NCI-H2029 (cell line): ENCODE measurements at places on chromosomes 3 and 15.

GRCh38 chr15:98966091-98966787 lies 41.4 kb downstream of the PGPEP1L start:
- no peak for DNase-seq

- DNase-seq, result no peak
Observed at GRCh38 chr3:17444865-17445264, 297.6 kb downstream of the TBC1D5 start.

DNA sequence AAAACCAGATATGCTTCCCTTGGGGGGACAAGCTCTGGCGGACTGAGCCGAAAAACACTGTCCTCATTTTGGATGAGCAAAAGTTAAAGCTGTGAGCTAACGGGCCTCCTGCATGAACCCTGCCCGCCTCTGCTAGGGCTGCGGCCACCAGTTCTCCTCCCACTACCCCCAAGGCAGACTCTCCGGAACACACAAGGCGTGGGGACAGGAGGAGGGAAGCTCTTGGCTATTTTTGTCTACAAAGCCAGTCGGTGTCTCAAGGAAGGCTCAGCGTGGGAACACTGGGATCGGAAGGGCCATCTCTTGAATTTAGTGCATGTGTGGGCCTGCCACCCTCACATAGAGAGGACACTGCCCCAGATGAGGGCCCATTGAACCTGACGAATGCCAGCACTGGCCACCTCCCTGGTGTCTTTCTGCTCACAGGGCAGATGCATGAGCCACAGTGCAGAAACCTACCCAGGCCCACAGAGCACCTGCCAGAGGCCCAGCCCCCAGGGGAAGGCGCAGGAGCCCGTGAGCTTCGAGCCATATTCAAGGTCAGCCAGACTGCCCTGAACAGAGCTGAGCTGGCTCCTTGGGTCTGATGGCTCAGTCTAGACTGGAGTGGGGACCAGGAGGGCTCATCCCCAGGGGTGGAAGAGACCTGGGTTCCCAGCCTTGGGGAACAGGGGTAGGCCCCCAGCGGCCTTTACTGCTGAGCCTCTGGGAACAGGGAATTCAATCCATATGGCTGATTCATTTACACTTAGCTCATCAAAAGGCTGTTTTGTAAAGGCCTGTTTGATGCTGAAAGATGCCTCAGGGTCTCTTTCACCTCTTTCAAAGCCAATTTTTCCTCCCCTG lies 38.3 kb downstream of the HCN4 start:
- DNase-seq, result no peak

DNA sequence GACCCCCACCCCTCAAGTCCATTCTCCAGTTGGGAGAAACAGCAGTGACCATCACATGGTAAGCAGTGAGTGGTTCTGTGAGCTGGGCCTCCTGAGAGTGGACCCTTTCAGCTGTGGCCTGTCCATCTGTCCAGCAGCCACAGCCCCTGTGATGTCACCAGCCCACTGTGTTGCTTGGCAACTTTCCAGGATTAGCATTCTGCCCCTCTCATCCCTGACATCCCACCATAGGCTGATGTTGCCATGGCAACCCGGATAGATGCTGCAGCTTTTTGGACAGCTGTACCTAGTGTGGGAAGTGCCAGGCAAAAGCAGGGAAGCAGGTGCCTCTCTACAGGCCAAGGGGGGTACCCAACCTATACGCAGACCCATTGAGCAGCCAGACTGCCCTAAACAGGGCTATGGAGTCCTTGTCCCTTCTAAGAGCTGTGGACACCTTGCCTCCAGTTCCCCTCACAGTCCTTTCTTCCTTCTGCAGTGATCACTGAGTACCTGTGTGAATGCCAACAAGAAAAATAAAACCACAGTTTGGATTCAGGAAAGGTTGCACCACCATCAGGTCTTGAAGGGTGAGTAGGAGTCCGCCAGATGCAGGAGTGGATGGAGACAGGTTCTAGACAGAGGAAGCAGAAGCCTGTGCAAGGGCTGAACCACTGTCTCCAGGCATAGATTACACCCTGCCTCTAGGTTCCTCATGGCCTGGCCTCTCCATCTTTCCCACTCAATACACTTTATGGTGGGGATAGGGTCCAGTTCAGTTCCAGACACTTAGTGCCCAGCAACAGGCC lies at the start of gene DNAH1:
Gene DNAH1 (plus strand): TSS at position 343 of the 788 bp plus-strand sequence. CDS start 6,124 bp downstream, outside the sequence.
- no peak for DNase-seq

DNA sequence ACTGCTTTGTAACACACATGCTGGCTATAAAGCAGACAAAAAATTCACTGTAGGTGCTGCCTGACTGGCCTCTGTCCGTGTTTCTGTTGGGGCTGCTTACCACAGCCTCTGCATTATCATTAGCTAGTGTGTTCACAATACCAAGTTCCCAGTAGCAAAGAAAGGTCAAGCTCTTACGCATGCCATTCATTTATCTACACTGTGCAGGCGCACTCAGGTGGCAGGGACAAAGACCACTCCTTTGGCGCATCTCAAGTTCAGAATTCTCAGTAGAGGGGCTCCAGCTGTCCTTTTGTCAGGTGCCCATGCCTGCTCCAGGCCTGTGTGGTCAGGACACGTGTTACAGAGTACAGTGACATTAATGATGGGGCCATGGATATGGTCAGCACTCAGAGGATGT lies 22.3 kb downstream of the MLH1 start:
- no peak for DNase-seq

GRCh38 chr3:122076491-122077292 lies 21.5 kb downstream of the CD86 start:
- no peak for DNase-seq

DNA sequence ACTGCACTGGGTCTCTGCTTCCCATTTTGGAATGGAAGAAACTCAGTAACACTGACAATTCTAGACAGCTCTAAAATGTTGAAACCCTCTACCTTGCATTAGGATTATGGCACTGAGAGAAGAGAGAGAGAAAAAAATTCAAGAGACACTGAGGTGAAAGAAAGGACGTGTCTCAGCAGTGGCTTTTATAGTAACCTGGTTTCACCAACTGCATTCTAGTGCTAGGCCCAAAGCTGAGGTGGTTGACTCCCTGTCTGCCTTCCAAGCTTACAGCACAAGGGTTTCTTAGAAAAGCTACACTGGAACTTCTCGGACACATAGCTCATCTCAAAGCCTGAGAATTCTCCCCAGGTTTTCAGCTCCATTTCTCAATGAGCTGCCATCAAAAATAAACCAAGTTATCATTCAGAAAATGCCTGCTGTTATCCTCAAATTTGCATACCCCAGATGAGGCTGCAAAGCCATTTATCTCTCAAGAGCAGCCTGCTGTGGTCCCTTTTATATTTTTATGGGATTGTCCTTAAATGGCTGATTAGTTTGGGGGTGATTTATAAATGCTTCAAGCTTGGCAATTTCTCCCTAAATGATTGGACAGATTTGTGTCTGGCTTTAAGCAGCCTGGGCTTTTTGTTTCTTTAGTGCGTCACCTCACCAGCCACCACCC lies 279.9 kb downstream of the EBLN2 start:
- DNase-seq, result no peak

DNA sequence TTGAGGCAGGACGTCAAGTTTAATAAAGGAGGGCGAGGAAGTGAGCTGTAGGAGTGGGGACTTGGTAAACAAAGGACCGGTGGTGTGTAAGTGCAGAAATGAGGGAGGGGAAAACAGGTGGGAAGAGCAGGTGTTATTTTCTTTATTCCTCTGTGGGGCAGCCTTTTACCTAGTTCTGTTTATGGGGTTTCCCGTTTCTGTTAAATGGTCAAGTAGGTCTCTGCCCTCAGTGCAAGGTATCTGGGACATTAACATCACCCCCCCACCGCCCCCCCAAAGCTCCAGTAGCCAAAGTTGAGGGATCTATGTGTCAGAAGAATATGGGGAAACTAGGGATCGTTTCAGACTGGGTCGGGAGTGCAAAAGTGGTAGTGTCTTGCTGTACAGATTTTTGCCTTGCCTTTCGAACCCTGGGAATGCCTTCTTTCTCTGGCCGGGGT lies 893 bp downstream of the MGA start:
- DNase-seq, result peak; percentile 40

- DNase-seq, result no peak
Observed at GRCh38 chr3:8191406-8191805, 310.2 kb upstream of the LMCD1 start.

GRCh38 chr3:30864132-30864531 lies 30.3 kb downstream of the GADL1 start:
- no peak for DNase-seq

GRCh38 chr3:120276767-120277166 lies 8.3 kb downstream of the GPR156 start:
- DNase-seq, result no peak

GRCh38 chr3:178325330-178325729 lies 210.9 kb upstream of the KCNMB2 start:
- DNase-seq, result peak; percentile 5

- DNase-seq, result no peak
Observed at GRCh38 chr3:44436181-44436580, 41.3 kb downstream of the ZNF445 start.

DNA sequence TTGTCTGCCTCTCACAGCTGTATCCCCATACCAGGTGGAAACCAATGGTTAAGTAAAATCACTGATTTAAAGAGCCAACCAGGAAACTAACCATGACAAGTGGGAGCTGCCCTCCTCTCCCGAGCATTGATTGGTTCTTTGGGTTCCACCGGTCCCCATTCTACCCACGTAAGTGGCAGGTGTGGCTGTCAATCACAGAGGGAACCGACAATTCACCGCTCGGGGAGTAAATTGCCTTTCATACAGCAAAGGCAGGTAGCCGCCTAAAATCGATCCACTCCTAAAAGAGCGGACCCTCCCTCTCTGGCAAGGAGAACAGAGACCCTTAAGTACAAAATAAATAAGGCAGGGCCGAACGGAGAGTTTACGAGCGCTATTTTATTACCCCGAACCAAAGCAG lies 1.2 kb downstream of the ERC2 start:
- DNase-seq, result peak; percentile 78

DNA sequence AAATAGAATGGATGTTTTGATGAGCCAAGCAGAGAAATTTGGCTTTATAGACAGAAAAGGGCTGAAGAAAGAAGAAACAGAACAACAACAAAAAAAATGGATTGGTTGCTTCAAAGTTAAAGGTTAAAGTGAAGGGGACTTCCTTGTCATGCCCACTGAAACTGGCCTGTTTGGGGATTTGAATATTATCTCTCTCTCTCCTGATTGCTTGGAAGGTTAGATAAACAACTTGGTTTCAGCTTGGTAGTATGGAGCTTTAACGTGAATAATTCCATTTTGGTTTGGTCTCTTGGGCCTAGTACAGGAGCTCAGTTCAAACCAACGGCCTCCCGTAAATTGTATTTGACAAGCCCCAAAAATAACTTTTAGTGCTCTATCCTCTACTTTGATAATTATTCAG lies 70.8 kb upstream of the MBNL1 start:
- no peak for DNase-seq

- no peak for DNase-seq
Observed at GRCh38 chr15:56291741-56292140, 48.1 kb upstream of the RFX7 start.

DNA sequence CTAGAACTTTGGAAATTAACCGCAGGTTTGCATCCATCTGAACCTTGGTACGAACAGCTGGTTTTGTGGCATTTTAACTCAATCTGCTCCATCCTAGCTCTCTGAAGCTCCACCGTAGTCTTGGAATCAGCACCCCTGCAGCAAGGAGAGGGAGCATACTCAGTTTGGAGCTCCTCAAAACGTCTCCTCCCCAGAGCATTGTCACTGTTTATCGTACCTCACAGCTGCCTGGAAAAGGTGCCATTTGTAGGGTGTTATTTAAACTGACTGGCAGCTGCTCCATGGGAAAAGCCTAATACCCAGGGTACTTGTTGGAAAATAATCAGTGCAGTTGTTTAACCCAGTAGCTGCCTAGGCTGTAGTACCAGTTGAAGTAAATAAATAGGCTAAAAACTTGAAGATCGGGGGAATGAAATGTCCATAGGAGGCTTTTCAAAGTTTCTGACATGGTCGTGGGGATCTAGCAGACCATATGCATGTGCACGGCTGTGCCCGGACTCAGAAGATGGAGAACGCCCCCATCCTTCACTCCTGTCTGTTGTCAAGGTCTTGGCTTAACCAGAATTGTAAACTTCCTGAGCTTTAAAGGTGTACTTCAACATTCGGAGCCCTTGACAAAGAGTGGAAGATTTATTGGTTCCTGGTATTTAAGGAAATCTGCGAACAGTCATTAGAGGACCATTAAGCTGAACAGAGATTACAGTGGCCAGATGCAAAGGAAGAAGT lies 43.9 kb downstream of the GHSR start:
- DNase-seq, result no peak

DNA sequence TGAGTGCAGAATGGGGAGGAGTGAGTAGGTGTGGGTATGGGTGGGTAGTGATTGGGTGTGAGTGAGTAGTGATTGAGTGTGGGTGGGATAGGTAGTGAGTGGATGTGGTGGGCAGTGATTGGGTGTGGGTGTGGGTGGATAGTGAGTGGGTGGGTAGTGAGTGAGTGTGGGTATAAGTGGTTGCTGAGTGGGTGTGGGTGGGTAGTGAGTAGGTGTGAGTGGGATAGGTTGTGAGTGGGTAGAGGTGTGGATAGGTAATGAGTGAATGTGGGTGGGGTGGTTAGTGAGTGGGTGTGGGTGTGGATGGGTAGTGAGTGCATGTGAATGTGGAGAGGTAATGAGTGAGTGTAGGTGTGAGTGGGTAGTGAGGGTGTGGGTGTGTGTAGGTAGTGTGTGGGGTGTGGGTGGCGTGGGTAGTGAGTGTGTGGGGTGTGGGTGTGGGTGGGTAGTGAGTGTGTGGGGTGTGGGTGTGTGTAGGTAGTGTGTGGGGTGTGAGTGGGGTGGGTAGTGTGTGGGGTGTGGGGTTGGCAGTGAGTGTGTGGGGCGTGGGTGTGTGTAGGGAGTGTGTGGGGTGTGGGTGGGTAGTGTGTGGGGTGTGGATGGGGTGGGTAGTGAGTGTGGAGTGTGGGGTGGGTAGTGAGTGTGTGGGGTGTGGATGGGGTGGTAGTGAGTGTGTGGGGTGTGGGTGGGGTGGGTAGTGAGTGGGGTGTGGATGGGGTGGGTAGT lies 5.3 kb downstream of the MINAR1 start:
- DNase-seq, result no peak

GRCh38 chr3:191301017-191301416 lies 28.2 kb upstream of the CCDC50 start:
- no peak for DNase-seq

DNA sequence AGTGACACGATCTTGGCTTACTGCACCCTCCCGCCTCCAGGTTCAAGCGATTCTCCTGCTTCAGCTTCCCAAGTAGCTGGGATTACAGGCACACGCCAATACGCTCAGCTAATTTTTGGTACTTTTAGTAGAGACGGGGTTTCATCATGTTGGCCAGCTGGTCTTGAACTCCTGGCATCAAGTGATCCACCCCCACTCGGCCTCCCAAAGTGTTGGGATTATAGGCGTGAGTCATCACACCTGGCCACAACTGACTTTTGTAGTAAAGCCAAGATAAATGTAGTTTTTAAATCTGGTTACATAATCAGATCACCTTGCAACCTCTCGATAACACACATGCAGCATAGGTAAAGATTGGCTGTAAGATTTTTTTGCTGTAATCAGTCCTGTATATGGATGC lies 657.5 kb upstream of the DPPA4 start:
- DNase-seq, result no peak

GRCh38 chr15:75721480-75721922 lies 8.9 kb upstream of the CSPG4 start:
- no peak for DNase-seq

DNA sequence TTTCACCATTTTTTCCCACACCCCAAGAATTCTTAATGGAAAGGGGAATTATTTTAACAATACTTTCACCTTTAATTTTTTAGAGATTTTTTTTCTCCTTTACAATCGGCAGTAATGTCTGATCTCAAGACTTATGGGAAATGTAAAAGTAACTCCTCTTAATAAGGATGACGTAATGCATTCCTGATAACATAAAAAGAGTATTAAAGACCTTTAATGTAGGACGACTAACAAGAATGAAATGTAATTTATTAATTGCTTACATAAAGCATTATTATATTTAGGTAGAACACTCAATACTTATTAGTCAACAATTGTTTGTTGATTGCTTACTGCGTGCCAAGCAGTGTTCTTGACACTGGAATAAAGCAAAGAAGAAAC lies 416.8 kb upstream of the NAALADL2 start:
- no peak for DNase-seq
